ENCODE measurements at places on chromosomes 2 and 18.

GRCh38 chr2:164935118-164936101 lies 19.9 kb downstream of the SLC38A11 start:
- no peak for DNase-seq

- DNase-seq: no peak
These were observed 162.2 kb downstream of the INSIG2 start for GRCh38 chr2:118250463-118250862.

GRCh38 chr2:96265349-96265839 lies 403 bp downstream of the TMEM127 start:
- DNase-seq: peak; percentile 8

- no peak for DNase-seq
These were observed 125.6 kb downstream of the GRB14 start for GRCh38 chr2:164495491-164496223.

GRCh38 chr2:241061275-241061674 lies 40.8 kb downstream of the MTERF4 start:
- DNase-seq: no peak

- no peak for DNase-seq
These were observed 141.1 kb upstream of the HNMT start for GRCh38 chr2:137823196-137823595.

- DNase-seq: no peak
These were observed 5.9 kb downstream of the PMAIP1 start for GRCh38 chr18:59905686-59906091.

DNA sequence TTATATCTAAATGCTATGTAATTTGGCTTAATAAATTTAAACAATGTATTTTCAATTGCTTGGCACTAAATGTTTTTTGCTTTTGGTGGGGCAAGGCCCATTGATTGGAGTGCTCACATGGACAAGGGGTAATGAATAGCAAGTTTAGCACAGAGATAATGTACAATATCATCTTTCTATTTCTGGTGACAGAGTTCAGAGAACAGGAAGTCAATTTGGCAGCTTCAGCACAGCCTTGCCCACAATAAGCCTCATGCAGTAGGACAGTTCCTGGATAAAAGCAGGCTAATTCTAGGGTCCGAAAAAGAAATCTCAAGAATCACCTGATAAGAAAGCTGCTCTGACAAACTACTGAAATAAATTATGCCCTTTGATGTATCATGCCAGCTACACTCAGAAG lies 443.9 kb upstream of the FSHR start:
- no peak for DNase-seq

DNA sequence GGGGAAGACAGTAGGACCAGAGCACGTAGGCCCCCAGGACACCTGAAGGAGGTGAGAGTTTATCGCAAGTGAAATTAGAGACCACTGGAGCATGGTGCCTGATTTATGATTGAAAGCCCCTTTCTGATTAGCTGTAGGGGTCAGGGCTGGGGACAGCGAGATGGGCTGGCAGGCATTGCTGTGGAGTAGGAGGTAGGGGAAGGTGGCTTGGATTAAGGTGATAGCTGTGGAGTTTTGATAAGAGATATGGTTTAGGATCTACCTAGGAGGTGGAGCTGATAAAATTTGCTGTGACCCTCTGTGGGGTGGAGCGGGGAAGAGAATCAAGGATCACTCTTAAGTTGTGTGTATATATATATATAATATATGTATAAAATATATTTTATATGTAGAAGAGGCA lies 157.5 kb downstream of the CD8B2 start:
- no peak for DNase-seq

DNA sequence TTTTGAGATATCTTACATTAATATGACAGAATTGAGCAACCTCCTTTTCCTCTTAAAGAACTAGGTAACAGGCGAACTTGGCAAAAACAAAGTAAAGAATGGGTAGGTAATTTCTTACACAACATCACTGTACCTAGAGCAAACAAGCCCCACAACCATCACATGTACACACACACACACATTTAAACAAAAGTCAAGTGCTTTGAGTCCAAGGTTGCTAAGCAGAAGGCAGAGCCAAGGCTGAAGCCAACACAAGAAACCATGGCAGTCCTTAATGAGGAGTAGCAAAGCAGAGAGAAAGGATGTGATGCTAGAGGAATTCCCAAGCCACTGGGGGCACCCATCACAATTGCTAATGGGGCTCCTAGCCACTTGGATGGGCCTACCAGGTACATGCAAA lies 164.1 kb downstream of the PAX3 start:
- no peak for DNase-seq

DNA sequence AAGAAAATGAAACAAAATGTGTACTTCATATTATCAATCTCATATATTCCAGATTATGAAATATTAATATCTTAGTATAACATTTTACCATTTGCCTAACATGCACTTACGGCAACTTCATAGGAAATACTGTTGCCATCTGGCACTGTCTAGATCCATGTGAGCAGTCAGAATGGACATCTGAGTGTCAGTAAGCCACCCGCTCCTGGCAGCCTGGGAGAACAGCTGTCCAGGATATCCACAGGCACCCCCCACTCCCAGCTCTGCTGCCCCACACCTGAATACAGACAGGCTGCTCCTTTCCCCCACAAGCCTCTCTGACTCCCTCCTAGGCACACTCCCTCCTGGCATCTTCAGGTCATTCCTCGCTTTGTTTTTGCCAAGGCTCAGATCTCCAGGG lies 127.0 kb downstream of the GAREM1 start:
- no peak for DNase-seq

DNA sequence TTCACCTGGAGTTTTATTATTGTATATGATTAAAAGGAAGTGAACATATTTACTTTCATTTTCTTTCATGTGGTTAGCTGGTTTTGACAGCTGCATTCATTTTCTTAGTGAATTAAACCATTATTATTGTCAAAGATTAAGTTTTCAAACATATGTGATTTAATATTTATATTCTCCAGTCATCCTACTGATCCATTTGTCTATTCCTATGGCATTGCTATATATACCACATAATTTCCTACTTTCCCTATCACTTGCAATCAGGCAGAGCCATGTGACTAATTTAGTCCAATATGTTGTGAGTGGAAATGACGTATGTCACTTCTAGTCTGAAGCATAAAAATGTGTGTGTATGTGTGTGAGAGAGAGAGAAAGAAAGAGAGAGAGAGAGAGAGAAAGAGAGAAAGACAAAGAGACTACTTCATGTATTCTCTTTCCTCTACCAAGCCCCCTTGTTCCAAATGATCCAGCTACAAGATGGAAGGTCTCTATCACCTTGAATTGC lies 12.0 kb upstream of the TACR1 start:
- no peak for DNase-seq

DNA sequence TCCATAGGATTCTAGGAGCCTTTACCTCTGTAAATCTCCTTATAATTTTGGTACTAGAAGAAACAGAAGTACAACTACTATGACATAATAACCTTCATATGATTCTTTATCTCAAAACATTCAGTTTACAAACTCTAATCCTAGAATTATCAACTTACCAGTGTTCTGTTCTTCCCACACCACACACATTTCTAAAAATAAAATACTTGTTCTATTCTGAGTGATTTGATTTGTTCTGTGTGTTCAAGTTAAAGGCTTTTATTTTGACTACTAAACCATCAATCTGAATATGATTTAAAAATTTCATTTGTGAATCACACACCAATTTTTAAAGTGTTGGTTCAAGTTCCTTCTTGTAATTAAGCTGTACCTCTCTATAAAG lies 16.0 kb downstream of the CYTIP start:
- no peak for DNase-seq

DNA sequence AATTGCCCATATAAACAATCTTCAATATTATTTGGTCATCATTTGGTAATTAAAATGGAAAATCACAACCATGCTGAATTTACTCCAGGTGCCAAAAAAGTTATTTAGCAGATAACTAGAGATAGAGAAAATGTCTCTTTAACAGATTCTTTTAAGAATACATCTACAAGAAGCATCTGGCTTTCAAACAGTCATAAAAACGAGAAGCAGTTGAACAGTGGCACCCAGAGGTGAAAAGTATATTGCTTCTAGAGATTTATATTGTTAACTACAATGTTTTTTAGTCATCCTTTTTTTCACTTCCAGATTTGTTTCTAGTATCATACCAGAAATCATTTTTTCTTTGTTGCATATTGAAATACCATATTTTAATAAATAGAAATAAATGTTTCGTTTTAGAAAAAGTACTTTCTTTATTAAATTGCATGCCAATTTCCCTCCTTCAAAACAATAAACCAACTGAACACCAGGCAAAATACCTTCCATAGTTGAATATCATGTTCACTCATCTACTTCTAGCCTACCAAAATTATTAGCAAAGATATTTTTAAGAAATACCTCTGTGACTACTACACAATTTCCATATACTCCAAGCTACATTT lies 65.4 kb upstream of the HNRNPA3 start:
- no peak for DNase-seq

DNA sequence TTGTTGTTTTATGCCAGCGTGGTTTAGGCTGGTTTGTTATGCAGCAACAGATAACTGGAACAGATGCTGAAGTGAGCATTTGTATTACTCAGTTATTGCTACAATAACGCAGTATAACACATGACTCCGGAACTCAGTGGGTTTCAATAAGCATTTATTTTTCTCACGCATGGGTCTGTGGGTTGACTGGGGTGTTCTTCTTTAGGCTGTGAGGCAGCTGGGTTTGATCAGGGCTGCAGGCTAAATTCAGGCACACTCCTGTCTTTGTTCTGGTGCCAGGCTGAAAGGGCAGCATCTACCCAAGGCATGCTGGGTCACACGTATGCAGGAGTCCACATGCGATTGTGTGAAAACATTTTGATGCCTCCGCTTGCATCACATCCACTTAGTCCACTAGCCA lies 3.8 kb upstream of the SLC1A4 start:
- no peak for DNase-seq

DNA sequence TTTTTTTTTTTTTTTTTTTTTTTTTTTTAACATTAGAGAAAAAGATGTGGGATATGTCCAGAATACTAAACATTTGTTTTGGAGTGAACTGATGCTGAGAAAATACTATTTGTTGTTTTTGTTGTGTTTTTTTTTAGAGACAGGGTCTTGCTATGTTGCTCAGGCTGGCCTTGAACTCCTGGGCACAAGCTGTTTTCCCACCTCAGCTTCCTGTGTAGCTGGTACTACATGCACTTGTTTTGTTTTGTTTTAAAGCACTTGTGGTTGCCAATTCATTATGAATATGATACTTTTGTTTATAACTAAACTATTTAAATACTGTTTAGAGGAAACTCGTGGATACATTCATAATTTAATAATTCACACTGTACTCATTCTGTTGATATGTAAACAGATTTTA lies 33.4 kb upstream of the DYSF start:
- DNase-seq: no peak

DNA sequence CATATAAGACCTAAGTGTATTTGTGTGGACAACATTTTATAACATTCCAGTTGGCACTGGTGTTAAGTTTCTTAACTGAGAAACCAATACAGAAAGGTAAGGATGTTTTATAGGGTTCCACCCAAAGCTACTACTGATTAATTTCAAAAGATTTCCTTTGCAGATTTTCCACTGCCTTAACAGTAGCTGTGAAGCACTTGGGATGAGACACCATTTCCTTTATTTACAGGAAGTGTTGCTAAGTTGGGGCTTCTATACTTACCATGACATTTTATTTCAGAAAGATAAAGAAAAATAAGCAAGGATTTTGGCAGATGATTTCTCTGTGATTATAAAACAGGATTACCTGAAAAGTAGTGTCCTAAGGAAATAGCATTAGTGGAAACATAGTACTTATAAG lies 234.3 kb downstream of the CALCRL start:
- DNase-seq: no peak

DNA sequence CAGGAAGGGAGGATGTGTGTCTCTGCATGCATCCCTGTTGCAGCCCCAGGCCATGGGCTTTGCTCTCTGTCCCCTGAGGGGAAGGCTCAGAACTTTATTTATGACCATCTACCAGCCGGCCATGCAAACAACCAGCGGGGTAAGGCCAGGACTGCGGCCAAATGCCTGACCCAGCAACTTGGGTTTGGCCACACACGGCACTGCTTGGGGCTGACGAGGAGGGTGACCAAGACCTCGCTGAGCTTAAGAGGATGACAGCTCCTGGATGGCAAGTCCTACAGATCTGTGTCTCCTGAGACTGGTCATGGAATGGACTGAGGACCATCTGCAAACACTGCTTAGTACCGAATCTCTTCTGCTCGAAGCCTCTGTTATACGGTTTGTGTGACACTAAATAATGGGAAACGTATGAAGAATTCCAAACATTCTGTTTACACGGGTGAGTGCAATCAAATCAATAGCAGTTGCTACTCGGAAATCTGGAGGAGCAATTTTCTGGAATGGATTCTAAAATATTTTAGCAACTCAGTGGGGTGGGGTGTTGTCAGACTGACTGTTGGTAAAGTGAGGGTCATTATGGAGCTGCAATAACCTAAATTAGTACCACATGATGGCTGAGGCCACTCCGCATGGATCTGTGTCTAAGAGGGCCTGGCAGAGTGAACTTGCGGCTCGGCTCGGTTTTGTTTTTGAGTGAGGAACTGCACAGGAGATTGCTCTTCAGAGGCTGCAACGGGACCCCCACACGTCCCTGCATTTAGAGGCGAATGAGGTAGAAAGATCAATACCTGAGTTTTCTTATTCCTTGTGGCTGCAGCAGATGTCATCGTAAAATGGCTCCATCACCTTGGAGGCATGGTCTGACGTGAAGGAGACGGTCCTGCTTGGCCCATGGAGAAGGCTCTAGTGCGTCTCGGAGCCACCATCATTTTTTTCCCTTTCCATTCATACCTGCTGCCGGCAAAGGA lies 26.6 kb downstream of the TMEM18 start:
- no peak for DNase-seq

All from stimulated activated CD8-positive, alpha-beta memory T cell treated with anti-CD3 and anti-CD28 coated beads, Interleukin-7, amount 100 ng/mL, for 48 hours (primary cell).